ENCODE measurements at places on chromosomes 2 and 18.

- DNase-seq: no peak
These were observed 18.7 kb downstream of the DYSF start for GRCh38 chr2:71472019-71472418.

GRCh38 chr2:8141079-8141707 lies 540.7 kb upstream of the ID2 start:
- DNase-seq: no peak

DNA sequence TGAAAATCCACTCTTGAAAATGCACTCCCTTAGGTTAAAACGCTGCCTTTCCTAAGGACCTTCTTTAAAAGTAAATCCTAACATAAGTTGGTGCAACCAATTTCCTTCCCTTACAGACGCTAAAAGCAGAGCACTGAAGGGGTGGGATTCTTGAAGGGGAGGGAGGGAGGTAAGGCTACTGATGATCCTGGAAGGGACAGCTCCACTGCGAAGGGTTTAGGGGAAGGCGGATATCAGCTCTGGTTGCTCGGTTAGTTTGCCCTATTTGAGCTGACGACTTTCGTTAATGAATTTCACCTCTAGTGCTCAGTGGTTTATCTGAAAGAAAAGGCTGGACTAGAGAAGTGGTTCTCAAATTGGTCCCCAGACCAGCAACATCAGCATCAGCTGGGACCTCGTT lies 49.7 kb upstream of the SIGLEC15 start:
- DNase-seq: no peak

GRCh38 chr2:235085476-235085875 lies 133.7 kb downstream of the SH3BP4 start:
- no peak for DNase-seq

DNA sequence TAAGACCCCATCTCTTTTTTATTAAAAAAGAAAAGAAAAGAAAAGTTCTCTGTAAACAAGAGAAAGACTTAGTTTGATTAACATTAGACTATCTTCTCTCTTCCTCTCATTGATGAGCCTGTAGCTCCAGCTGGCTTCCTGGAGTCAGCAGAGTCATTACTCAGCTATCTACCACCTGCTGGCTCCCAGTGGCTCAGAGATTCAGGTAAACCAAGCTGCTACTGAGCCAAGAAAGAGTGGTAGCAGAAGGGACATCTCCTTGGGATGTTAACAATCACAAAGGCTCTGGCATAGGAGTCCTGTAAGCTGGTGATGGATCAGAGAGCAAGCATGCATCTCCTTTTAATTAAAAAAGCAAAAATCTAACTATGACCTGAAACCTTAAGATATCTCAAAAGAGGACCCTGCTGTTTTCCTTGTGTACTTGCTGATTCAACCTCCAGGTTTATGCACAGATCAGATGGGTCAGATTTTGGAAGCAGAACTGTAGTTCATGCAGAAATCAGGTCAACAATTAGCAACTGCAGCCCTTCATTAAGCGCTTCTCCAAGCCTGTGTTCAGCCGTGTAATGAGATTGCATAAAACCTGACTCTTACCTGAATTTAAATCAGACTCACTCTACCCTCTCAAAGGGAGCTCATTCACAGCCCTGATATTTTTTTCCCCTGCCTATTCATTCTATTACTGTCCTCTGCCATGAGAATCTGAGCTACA lies 225.8 kb downstream of the RNF152 start:
- DNase-seq: no peak

- DNase-seq: no peak
These were observed 105.9 kb upstream of the CREB1 start for GRCh38 chr2:207423886-207424285.

DNA sequence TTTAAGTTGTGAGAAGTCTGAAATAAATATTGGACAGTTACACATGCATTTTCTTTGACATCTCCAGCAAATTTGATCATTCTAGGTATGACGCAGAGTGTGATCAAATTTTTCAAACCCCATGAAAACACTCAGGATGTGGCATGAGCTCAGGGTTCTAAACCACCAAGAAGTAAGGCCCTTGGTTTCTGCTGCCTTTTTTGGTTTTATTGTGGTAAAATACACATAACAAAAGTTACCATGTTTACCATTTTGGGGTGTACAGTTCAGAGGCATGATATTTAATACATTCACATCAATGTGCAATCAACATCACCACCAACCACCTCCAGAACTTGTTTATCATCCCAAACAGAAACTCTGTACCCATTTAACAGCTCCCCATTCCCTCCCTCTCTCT lies 64.3 kb upstream of the TTN start:
- no peak for DNase-seq

GRCh38 chr2:100017633-100018032 lies 124.8 kb downstream of the AFF3 start:
- no peak for DNase-seq

- DNase-seq: no peak
These were observed 102.2 kb upstream of the MSH2 start for GRCh38 chr2:47300609-47301276.

- no peak for DNase-seq
These were observed 7.7 kb downstream of the CCL20 start for GRCh38 chr2:227821043-227821942.

DNA sequence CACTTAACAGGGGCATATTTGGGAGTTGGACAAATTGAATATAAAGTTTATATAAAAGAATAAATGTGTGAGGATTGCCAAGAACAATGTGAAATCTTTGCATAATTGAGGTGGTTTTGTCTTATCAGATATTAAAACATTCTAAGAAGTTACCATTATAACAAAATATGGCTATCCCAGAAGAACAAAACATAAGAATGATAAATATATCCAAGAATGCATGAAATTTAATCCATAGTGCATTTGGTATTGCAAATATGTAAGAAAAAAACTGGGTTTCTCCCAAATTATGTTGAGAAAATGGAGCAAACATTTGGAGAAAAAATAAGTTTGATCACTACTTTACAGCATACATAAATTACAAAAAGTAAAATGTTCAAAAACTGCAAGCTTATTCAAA lies 562.4 kb downstream of the RNF144A start:
- DNase-seq: no peak

- no peak for DNase-seq
These were observed 67.6 kb downstream of the KIAA2012 start for GRCh38 chr2:202140522-202141252.

Data from sciatic nerve (tissue), 2 donors.